ENCODE measurements at places on chromosomes 3 and 15.

- DNase-seq = no peak
Measured at GRCh38 chr3:2156244-2156847, 57.7 kb downstream of the CNTN4 start.

DNA sequence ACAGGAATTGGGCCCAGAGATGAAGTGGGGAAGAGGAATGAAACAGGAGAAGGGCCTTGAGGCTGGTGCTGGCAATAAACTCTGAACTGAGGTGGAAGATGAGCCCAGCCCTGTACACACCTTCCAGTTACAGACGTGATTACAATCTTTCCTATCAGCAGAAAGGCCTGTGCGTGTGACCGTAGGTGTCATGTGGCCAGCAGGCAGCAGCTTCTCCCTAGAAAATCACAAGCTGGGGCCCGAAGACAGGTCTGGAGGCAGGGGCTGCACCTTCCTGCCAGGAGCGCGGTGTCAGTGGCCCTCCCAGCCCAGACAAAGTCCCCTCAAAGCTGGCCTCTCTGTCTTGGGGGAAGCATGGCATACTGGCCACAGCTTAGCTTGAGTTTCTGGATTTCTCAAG lies 16.7 kb upstream of the PIGZ start:
- no peak for DNase-seq

- no peak for DNase-seq
Measured at GRCh38 chr15:90009301-90010022, 8.3 kb downstream of the ZNF710 start.

- no peak for DNase-seq
Measured at GRCh38 chr15:29701151-29701550, 121.1 kb downstream of the TJP1 start.

GRCh38 chr3:13335503-13335902 lies 84.6 kb downstream of the NUP210 start:
- no peak for DNase-seq

- DNase-seq = no peak
Measured at GRCh38 chr3:156037356-156037755, 83.0 kb upstream of the KCNAB1 start.

GRCh38 chr3:165526367-165526766 lies 310.9 kb downstream of the BCHE start:
- DNase-seq = no peak

DNA sequence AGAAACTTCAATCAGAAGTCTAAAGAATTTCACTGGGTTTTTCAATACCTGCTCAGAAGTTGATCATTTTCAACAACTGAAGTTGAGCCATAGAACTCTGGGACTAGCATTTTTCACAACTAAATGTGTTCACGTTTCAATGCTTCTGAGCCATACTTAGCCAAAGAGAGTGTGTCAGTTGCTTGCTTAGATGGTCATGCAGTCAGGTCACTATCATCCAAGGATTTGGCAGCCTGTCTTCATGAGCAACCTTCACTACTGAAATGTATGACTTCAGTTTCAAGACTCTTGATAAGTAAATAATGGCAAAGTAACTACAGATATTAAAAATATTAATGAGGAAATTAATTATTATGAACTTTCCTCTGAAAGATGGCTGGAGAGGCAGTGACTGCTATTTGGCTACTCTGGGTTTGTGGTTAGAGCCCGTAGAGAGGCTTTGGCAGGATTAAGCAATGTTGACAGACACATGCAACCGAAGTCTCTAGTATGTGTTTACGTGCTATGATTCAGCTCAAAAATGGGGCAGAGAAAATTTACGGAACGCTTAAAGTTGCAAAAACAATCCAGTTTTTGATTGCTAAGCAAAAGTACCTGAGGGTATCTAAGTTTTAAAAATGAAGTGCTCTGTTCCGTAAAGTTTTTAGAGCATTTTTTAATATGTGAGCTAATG lies 133.8 kb downstream of the GMNC start:
- DNase-seq = no peak

DNA sequence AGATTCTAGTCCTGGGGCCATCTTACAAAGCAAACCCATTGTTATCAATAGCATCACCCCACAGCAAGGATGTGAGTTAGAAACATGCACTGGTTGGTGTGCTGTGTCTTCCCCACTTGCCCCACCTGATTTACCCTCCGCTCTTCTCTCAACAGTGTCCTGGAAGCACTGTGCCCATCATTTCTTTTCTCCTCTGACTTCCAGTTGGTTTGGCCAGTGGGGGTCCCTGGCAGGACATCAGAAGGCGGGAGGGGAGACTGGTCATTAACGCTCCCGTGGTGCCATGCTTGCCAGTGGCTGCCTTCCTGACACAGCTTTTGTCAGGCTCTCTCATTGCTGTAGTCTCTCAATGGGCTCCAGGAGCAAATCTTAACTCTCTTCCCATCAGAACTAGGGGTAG lies 11.5 kb upstream of the BUB1B start:
- DNase-seq = no peak

GRCh38 chr3:159482994-159483367 lies 505.7 kb upstream of the IL12A start:
- no peak for DNase-seq

DNA sequence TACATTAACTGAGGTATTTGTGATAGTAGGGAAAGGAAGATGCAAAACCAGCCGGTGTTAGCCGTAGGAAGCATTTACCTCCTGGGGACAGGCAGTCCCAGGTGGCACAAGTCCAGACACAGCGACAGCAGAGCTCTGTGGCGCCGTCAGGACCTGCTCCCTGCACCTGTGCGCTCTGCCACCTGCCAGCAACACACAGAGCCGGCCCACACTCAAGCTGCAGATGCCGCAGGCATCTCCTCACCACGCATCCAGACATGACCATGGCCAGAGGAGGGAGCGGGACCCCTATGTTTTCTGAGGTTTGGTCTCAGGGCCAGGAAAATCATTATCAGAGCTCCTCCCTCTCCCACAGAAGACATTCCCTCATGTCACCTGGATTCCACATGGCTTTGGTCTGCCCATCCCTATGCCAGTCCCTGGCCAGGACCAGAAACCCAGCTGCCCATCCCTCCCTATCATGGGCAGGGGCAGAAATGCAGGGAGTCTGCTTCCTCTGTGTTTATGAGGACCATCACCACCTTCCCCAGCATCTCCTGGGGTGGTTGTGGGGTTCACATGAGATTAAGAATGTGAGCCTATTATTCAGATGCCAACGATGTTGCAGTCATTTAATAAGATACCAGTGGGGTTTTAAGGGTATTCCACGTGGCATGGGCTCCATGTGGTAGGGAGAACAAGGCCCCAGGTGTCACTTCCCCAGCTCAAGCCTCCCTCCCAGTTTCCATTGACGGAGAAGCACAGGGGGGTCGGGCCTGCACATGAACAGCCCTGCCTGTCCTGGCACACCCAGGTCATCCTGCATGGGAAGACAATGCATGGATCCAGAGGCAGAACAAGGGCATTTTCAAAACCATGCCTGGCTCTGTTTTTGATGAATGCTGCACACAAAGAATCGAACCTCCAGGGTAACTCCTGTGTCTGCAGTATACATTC lies 251.1 kb downstream of the OCA2 start:
- no peak for DNase-seq
